ENCODE measurements at places on chromosomes 13 and 19.

DNA sequence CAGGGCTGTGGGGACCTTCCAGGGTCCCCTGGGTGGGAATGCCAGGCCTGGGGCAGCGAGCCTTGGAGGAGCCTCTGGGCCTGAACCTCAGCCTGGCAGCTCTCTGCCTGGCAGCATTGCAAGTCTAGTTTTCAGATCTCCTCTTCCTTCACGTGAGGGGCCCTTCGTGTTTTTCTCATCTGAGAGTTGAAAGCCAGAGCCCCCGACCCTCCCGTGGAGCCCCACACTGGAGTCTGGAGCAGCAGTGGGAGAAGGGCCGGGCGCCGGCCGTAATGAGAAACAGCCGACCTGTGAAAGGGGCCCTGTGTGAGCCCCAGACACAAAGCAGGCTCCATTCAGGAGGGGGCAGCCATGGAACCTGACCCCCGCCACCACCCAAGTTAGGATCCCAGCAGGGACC lies 19.3 kb downstream of the TMED1 start:
- DNase-seq, result no peak

DNA sequence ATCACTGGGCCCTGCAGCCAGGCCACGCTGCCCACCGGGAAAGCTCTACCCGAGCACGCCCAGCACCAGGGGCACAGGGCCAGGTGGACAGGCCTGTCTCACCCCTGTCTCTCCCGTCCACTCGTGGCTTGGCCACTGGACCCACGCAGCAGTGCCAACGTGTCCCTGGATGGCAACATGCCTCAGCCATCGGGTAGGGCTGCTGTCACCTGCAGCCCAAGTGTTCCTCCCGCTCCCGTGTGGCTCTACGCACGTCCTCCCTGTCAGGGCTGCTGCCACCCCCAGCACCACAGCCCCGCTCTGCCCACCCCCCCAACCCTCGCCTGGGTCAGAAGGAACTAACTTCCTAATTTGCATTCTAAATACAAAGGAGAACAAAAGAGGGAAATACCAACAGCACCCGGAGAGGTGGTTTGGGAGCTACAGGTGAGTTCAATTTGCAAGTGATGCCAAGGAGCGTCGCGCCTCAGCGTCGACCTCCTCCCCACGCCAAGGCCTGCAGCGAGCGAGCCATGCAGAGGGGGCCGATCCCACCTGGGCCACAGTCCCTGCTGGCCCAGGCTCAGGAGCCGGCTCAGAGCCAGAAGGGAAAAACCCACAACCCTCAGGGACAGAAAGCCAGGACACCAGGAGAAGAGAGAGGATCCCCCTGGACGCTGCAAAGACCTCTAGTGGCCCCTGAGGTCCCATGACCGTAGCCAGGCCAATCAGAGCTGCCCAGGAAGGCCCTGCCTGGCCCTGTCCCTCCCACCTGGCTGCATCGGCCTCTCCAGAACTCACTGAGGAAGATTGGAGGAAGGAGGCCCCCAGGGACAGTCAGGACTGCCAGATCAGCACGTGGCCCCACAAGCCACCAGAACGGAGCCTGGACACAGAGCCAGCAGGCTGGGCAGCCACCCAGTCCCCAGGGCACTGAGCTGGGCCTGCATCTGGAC lies 128.4 kb upstream of the SPACA7 start:
- no peak for DNase-seq

GRCh38 chr19:32750441-32751055 lies 31.0 kb downstream of the TDRD12 start:
- peak; percentile 12 for DNase-seq

- peak; percentile 23 for DNase-seq
Observed at GRCh38 chr13:79775830-79776229, 294.9 kb downstream of the NDFIP2 start.

DNA sequence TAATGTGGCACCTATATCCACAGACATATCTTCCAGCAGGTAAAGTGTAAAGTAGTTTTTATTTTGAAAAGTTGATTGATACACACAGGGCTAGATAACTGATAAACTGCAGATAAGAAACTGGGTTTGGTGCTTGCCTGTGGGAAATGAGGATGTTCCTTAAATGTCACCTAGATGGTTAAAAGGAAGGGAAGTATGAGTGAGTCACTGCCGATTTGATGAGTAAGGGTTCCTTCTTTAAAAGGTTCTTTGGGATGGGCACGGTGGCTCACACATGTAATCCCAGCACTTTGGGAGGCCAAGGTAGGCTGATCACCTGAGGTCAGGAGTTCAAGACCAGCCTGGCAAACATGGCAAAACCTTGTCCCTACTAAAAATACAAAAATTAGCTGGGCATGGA lies 73.8 kb upstream of the FRY start:
- no peak for DNase-seq

DNA sequence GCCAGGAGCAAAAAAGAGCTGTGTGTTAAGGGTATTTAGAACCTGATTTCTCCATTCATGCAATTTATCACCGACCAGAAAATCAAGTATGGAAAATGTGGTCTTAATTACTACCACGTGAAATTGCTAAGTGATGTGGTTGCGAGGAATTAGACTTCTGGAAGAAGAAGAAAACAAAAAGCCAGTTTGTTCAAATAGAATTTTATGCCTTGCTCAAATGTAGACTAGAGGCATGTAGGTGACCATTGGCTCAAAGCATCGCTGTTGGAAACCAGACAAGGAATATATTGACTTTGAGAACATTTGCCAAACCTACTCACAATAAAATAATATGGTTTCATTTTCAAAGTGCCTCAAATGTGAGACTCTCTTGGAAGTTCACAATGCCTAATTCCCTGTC lies 57.3 kb upstream of the LRCH1 start:
- DNase-seq, result no peak

GRCh38 chr19:7294558-7295212 lies 471 bp upstream of the INSR start:
- peak; percentile 63 for DNase-seq

- DNase-seq, result no peak
Observed at GRCh38 chr19:51497666-51498065, 3.9 kb downstream of the SIGLEC12 start.

- no peak for DNase-seq
Observed at GRCh38 chr13:39542361-39542760, 60.6 kb downstream of the LHFPL6 start.

GRCh38 chr13:112943309-112944125 lies 25.5 kb upstream of the MCF2L start:
- DNase-seq, result peak; percentile 82

- DNase-seq, result no peak
Observed at GRCh38 chr13:78133511-78133910, 214.9 kb upstream of the EDNRB start.

DNA sequence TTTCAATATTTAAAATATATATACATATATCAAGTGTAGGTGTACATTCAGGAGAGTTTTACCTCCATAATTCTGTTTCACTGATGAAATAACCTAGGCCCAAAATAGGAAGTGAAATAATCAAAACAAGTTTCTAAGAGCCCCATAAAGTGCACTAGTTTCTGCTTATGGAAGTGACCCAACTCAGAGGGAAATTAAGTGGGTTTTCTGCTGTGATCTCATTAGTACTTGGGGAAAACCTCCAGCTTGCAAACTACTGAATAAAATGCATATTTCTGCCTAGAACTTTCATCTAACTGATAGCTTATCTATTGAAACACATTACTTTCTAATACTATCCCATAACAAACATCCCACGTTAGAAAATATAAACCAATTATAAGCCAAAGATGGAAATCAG lies 45.4 kb upstream of the MIR17HG start:
- DNase-seq, result no peak

- no peak for DNase-seq
Observed at GRCh38 chr13:28173793-28174192, 35.4 kb downstream of the PAN3 start.

DNA sequence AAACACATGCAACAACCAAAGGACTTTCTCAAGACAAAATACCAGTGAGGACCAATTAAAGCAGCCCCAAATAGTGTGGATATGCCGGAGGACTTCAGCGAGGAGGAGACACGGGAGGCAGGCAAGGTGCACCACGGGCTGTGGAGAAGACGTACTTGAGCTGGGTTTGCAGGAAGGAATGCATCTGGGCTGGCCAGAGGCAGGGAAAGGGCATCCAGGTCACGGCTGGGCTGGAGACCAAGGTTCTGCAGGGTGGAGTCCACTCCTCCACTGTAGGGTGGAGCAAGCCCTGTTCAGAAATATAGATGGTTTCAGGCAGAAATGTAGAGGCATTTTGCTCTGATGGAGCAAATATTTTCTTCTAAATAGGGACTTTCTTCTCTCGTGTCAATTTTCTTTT lies 36.6 kb upstream of the MEDAG start:
- DNase-seq, result no peak

DNA sequence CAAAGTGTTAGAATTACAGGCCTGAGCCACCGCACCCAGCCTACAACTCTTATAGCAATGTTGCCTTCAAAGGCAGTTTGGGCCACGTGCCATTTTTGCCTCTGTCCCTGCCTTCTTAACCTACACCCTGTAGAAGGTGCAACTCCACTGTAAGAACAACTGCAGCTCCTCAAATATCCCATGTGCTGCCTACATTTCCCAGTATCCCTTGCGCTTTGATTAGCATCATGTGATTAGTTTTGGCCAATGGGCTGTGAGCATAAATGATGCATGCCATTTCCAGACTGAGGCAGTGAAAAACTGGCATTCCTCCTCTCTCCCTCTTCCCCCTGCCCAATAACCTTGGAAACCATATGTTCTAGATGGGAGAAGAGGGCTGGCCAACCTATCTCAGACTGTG lies 75.2 kb upstream of the MRI1 start:
- peak; percentile 25 for DNase-seq

DNA sequence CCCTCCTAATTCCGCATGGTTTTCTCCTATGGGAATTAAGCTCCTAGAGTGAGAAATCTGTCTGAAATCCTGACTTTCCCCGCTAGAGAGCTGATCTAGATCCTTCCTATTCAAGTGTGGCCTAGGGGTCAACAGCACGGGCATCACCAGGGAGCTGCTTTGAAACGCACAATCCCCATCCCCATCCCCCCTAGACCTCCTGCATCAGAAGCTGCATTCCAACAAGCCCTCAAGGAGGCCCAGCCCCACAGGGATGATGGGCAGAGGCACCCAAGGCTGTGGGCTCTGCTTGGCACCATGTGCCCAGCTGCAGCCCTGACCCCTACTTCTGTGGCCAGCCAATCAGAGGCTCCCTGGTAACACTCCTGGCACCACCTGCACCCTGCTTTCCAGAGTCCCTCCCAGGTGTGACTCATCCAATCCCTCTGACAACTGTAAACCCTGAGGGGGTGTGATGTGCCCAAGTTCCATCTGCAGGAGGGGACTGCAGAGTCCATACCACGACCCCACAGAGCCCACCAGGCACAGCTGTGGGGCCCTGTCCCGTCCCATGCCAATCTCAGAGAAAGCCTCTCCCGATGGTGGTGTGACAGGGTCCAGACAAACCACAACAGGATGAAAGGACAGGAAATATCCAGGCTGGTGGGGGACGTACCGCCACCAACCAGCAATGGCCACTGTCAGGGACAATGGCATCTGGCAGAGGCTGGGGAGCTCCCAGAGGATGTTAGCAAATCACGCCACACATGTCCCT lies 19.8 kb upstream of the SLC35E1 start:
- no peak for DNase-seq

- DNase-seq, result no peak
Observed at GRCh38 chr13:112669881-112670499, 19.8 kb upstream of the ATP11A start.

- DNase-seq, result no peak
Observed at GRCh38 chr19:58098682-58098998, 609 bp upstream of the ZSCAN18 start.

DNA sequence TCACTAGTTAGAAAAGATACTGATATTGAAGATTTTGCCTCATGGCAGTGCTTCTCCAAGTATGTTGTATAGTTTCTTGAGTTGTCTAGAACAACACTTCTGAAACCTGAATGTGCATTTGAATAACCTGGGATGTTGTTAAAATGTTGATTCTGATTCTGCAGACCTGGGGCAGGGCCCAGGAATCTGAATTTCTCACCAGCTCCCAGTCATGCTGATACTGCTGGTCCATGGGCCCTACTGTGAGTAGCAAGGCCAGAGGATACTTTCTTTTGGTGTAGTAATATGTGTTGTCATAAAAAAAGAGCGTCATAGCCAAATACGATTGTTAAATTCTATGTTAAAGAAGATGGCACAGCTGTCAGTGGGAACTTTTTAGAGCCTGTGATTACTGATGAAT lies 41.6 kb upstream of the C1QTNF9 start:
- no peak for DNase-seq

DNA sequence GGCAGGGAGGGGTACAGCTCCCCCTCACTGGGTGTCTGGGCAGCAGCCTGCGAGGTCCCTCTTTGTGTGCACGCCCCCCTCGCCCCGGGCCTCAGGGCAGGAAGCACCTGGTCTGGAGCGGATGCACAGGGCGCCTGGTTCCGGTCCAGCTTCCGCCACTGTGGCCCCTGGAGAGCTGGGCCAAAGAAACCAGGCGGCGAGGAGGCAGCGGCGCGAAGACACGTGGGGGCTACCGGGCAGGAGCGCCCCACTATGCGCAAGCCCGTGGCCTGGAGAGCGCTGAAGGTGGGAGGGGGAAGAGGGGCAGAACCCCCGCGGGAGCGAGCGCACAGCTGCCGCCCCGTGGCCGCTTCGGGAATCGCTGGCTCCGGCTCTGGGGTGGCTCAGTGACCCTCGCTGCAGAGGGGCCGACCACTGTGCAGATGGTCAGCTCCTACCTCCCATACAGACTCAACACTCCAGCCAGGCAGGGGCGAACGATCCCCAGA lies 1.7 kb upstream of the LYL1 start:
- DNase-seq, result no peak

All from NCI-H146 (cell line).